ENCODE measurements at places on chromosomes 12 and 14.

GRCh38 chr14:24670594-24670993 lies 36.6 kb upstream of the GZMB start:
- DNase-seq: no peak

DNA sequence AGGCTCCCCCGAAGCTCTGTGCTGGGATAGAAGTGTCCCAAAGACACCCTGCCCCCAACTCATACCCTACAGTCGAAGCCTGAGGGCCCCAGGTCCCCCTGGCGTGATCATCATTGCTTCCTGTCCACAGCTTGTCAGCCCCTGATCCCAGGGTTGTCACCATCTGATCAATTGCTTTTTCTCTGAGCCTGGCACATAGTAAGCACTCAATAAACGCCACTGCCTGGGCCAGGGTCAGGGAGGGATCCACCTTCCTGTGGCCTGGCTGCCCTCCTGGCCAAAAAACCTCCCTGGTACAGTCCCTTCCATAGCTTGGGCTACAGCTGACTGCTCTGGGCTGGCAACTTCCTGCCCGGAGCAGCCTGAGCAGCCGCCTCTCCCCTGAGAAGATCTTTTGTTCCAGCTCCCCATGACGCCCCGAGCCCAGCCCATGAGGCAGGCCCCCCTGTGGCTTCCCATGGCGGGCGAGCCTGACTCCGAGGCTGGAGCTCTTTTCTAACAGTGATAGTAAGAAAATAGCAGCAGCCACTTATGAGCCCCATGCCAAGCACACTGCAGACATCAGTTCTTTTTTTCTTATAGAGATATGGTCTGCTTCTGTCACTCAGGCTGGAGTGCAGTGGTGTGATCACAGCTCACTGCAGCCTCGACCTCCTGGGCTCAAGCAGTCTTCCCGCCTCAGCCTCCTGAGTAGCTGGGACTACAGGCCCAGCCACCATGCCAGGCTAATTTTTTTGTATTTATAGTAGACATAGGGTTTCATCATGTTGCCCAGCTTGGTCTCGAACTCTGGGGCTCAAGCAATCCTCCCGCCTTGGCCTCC lies 6.5 kb downstream of the SH2B3 start:
- no peak for DNase-seq

DNA sequence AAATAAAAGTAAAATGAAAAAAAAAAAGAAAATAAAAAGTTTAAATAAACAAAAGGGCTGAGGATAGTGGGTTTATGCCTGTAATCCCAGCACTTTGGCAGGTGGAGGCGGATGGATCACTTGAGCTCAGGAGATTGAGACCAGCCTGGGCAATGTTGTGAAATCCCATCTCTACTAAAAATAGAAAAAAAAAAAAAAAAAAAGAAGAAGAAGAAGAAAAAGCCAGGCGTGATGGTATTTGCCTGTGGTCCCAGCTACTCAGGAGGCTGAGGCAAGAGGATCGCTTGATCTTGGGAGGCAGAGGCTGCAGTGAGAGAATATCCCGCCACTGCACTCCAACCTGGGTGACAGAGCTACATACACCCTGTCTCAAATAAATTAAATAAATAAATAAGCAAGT lies 3.9 kb downstream of the TAOK3 start:
- DNase-seq: no peak

- DNase-seq: no peak
These were observed 222.6 kb downstream of the NUAK1 start for GRCh38 chr12:105915997-105916759.

- no peak for DNase-seq
These were observed 63.2 kb downstream of the NAV3 start for GRCh38 chr12:77893918-77894317.

GRCh38 chr14:47715330-47715729 lies 39.9 kb upstream of the MDGA2 start:
- DNase-seq: no peak

DNA sequence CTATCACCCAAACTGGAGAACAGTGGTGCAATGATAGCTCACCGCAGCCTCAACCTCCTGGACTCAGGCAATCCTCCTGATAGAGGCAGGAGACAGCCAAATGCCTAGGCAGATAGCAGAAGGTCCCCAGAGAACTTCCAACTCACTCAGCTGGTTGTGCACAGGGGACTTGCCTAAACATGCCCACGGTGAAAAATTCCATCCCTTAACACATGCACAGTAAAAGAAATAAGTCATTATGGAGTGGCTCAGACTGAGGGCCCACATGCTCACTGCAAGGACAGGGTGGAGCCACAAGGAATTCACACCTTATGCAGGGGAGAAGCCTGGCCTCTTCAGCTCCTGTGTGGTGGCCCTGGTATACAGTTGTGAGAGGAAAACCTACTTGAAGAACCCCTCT lies 525.8 kb upstream of the ATP2B1 start:
- DNase-seq: no peak

GRCh38 chr12:122517877-122518276 lies 8.9 kb downstream of the RSRC2 start:
- no peak for DNase-seq

DNA sequence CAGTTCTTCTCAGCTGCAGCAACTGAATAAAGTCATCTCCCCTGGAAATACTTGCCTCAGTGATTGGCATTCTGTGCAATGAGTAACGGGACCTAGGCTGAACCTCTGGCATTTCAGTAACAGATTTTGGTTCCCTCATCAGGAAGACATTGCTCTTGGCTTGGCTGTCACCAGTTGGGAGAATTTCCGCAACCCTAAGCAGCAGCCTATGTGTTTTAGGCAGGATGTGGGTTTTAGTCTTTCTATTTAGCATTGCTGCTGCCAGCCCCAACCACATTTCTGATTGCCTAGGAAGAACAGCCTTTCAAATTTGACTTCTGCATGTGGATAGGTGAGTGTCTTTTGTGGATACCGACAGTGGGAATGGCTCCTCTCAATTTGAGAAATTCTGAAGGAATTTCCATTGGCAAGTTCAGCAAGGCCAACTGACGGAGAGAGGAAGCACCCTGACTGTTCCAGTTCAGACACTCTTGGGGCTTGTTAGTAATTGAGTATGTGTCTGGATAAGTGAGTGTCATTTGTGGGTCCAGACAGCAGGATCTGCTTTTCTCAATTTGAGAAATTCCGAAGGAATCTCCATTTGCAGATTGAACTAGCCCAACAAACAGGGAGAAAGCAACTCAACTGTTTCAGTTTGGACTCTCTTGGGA lies 19.0 kb upstream of the CLEC2A start:
- no peak for DNase-seq

- DNase-seq: no peak
These were observed 9.5 kb upstream of the PUS1 start for GRCh38 chr12:131919366-131920156.

- DNase-seq: no peak
These were observed 581 bp upstream of the ESYT1 start for GRCh38 chr12:56127485-56127887.

Data from NCI-H510A (cell line).